ENCODE measurements at places on chromosomes 2 and 18.

DNA sequence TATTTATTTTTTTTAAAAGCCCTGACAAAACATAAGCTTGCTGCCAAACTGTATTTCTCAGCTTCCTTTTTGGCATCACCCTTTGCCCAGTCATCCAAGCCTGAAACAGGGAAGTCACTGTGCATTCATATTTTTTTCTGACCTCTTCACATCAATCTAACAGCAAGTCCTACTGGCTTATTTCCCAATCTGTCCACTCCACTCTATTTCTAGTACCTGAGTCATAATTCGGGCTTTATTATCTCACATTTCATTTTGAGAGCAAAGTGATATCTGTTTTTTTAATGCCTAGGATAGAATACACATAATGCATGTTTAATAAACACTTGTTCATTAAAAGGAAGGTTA lies 5.1 kb downstream of the HNMT start:
- no peak for DNase-seq

- DNase-seq: no peak
These were observed 26.9 kb downstream of the MAIP1 start for GRCh38 chr2:199982126-199982843.

GRCh38 chr2:199223791-199224190 lies 233.9 kb downstream of the SATB2 start:
- no peak for DNase-seq

DNA sequence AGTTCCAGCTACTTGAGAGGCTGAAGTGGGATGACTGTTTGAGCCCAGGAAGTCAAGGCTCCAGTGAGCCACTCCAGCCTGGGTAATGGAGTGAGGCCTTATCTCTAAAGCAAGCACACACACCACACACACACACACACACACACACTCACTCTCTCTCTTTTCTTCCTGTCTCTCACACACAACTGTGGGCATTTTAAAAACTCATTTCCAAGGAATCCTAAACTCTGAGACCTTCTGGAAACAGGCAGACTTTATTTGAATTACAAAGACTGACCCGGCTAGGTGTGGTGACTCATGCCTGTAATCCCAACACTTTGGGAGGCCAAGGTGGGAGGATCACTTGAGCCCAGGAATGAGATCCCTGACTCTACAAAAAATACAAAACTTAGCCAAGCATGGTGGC lies 21.3 kb downstream of the WDSUB1 start:
- no peak for DNase-seq

DNA sequence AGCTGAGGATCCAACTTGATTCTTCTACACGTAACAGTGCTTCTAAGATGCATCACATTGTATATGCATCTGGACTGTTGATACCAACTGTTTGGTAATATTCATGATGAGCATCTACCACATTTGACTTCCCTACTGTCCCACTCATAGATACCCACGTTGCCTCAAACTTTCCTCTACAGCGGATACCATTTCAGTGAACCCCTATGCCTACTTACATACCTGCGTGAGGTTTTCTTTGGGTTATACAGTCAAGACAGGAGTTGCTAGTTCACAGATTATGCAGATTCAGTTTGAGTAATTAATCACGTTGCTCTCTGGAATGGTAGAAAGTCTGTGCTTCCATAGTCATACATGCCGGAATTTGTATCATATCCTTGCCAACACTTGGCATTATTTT lies 40.0 kb downstream of the EPC2 start:
- DNase-seq: no peak

- no peak for DNase-seq
These were observed 137.5 kb downstream of the PTGR3 start for GRCh38 chr18:75071484-75071785.

- no peak for DNase-seq
These were observed 48.3 kb downstream of the DLGAP1 start for GRCh38 chr18:4406856-4407255.

DNA sequence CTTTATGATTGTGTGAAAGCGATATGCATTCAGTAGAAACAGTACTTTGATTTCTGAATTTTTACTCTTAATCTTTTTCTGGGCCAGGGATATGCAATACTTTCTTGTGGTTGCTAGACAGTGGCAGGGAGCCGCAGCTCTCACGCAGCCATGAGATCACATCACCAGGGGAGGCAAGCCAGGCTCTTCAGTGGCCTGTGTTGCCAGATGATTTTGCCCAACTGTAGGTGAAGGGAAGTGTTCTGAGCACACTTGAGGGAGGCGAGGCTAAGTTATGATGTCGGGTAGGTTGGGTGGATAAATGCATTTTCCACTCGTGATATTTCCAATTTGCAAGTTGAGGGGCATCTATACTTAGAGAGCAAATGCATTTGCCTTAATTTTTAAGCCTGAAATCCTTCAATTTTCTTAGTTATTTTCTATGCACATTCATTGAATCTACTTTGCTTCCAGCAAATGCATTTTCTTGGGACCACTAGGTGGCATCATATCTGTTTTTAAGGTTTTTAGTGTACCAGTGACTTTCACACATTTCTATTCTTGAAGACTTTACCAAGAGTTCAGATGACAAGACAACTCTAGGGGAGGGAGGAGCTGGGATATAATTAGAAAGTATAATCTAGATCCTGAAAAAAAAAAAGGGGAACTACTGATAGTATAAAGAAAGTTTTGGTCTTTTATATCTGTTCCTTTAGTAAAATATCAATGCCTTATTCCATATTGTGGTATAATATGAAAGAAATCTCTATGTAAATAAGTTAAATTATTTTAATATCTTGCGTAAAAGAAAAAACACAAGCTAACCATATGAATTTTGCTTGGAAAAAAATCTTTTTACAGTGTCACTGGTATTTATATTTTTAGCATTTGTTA lies 643.3 kb downstream of the SOCS6 start:
- no peak for DNase-seq

DNA sequence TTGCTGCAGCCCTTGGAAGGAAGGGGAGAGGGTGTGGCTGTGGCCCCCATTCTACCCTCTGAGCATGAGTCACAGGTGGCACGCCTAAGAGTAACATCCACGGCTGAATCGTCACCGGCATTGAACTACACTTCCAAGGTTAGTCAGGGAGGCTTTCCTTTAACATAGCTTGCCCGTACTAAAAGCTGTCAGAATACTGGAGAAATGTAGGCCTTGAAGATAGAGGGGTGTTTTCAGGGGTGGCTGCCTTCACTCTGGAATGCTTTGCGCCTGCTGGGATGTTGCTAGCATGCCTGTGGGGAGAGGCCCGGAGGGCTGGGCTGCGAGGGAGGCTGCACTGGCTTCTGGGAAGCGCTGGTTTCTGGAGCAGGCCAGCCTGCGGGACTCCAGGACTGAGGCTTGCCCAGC lies 333.7 kb downstream of the AGAP1 start:
- no peak for DNase-seq

GRCh38 chr18:56284319-56284718 lies 354.1 kb downstream of the TXNL1 start:
- DNase-seq: no peak

DNA sequence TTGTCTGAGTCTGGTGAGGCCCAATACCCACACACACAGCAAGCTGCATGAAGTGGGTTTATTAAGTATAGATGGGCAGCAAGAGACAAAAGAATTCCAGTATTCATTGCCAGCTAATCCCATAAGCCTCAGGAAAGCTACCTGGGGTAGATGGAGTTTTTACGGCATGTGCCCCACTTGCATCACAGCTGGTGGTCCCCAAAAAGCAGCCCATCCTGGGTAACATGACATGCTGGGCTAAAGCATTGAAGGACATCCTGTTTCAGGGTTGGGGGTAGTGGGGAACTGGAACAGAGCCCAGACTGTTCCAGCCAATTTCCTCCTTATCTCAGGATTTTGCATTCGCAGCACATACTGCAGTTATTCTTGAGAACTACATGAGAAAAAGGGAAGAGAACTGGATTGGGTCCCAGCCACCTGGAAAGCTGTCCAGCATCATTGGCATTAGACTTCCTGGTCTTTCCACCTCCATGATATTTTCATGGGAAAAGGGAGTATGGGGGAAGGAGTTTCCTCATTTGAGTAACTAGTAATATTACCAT lies 240.1 kb upstream of the MMADHC start:
- DNase-seq: no peak

DNA sequence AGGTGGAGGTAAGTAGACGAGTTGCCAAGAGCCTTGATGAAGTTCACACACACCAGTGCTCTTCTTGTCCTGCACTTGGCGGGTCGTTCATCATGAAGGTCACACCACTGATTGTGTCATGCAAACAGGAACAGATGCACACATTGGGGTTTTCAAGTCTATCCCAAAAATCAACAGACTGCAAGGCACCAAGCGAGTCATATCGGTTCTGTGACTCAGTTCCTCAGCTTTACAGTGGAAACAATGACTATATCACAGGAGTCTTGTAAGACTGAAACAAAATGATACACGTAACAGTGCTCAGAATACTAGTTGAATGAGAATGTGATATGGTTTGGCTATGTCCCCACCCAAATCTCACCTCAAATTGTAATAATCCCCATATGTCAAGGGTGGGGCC lies 526.9 kb upstream of the ID2 start:
- DNase-seq: no peak

DNA sequence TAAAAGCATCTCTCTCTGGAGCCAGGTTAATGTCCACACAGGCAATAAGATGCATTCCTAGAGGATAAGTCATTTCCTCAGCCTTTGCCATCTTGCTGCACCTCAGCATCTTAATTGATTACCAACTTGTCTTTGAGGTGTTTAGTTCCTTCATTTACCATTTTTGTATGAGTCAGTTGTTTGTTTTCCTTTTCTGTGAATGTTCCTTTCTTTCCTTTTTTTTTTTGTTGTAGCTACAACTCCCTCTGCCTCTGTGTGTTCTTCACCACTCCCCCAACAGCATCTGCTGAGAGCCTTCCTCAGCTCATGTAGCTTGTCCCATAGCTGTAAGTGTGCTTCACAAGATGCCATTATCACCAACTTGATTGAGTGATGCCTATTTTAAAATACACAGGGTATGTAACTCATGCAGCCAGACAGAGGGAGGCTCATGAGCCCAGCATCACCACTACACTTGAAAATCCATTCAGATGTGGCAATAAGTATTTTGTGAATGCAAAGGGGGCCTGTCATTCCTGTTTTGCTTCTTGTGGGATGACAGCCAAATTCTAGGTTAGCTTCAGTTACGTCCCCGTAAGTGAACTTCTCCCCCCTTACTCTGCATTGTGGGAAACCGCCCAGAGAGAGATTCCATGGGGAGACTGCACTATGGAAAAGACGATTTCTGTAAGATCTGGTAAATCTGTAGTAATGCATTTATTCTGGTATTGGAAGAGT lies 315.9 kb upstream of the ZEB2 start:
- no peak for DNase-seq

DNA sequence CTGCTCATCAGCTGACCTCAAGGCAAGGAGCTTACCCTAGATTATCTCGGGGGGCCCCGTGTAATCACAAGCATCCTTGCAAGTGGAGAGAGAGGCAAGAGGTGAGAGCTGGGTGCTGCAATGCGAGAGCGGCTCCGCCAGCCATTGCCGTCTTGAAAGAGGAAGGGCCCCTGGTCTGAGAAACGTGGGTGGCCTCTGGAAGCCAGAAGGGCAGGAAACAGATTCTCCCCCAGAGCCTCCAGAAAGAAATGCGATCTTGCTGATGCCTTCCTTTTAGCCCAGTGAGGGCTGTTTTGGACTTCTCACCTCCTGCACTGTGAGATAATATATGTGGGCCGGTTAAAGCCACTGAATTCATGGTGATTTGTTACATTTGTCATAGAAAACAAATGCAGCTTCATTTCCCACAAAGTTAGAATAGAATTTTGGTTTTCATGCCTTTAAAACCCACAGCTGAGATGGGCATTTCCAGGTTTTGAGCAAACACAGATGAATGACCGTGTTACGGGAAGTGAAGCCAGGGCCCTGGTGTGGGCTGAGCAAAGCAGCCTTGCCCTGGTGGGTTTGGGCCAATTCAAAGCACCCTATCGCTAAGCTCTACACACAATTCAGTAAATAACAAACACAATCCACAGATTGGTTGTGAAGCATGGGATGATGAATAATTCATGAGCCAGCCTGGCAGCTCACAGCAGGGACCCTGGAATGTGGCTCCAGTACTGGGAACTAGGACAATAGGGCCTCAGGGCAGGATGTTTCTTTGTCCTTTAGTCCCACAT lies 319.9 kb upstream of the HS6ST1 start:
- peak; percentile 38 for DNase-seq

DNA sequence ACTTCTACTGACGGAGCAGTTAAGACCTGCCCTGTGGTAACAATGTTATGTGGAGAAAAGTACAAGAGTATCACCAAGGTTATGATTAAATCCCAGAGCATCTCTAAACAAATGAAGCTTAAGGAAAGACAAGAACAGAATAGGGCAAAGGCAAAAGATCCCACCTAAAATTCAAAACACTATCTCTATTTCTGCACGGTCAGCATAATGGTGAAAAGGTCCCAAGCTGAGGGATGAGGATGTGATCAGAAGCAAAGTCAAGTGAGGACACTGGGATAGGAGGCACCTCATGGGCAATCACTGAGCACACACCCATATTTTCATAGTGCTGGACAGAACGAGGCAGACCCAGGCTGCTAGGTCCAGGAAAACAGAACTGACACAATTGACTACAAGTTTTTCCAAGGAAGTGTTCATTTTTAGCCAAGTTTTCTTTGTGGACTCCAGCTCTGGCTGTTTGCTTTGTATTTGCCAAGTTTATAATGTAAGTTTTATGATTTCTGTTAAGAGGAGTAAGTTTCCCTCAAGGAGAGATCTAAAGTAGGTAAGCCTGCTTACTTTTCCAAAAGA lies 77.8 kb downstream of the NCKAP5 start:
- no peak for DNase-seq

DNA sequence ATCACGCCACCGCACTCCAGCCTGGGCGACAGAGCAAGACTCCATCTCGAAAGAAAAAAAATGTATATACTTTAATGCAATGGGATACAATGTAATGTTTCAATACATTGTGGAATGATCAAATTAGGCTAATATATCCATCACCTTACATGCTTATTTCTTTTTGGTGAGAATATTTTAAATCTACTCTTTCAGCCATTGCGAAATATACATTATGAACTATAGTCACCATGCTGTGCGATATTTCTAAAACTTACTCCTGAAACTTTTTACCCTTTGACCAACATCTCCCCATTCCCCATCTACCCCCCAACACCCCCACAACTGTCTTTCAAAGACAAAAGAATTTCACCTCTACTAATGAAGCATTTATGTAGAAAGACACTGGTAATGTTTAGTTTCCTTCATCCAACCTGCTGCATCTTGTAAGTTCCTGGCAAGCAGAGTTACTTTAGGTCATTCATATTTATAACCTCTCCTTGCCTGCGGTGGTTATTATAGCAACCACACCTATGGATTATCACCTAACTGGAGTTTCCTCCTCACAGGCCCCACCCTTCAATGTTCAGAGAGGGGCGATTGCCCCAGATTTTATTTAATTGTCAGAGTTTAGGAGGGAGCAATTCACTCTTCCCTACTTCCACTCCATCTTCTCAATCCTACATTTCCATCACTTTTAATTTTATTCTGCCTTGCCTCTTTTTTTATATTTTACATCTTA lies 1.2 kb upstream of the ME2 start:
- no peak for DNase-seq

DNA sequence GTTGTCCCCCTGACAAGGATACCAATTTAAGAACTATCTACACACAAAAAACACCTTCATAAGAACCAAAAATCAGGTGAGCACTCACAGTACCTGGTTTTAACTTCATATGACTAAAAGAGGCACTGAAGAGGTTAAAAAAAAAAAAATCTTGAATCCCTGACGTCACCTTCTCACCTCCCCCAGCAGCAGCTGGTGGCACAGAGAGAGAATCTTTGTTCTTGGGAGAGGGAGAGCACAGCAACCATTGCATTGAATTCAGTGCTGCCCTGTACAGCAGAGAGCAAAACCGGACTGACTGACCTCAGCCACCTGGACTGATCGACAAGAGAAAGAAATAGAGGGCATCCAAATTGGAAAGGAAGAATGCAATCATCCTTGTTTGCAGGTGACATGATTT lies 566.0 kb downstream of the TMX3 start:
- DNase-seq: no peak

GRCh38 chr2:240184656-240185055 lies 44.2 kb upstream of the OTOS start:
- no peak for DNase-seq

Measured in C1 segment of cervical spinal cord (tissue), 14 donors.